ENCODE measurements at places on chromosomes 5 and 9. TPM values are rescaled to one million over a fixed set of nuclear protein-coding genes. Genes with fewer than 3 reads are reported as not detected.

Gene MELK
- total RNA-seq: 1.6 TPM

Gene FOXI1
- total RNA-seq: 0.18 TPM

Gene DRD1
- total RNA-seq: not detected

Gene PCDHB9
- total RNA-seq: 0.15 TPM

Gene TMEM171
- total RNA-seq: 0.42 TPM

Gene ORM2
- total RNA-seq: not detected

Gene GPR150
- total RNA-seq: 0.97 TPM

Gene PCDHA6
- not detected for total RNA-seq

Gene GDA
- not detected for total RNA-seq

Gene ERAP2
- 79.2 TPM for total RNA-seq

Gene PCDHGB6
- 5.9 TPM for total RNA-seq

Gene CCDC192
- total RNA-seq: not detected

Gene TMEM215
- not detected for total RNA-seq

Gene C5orf52
- not detected for total RNA-seq

Gene CBY3
- total RNA-seq: not detected

Gene C5orf58
- total RNA-seq: not detected

Gene MAPK9
- 40.4 TPM for total RNA-seq

Gene NR4A3
- total RNA-seq: 38.6 TPM

Gene LRRC19
- not detected for total RNA-seq

Gene CDO1
- not detected for total RNA-seq

Gene LHX3
- total RNA-seq: not detected

Gene NKD2
- total RNA-seq: not detected

Gene SHLD3
- 12.7 TPM for total RNA-seq

Gene ZNF879
- total RNA-seq: 5.1 TPM

Gene LAMC3
- total RNA-seq: not detected

Gene ADAMTSL1
- not detected for total RNA-seq

Gene ANKRD31
- total RNA-seq: 0.12 TPM

Gene FPGS
- total RNA-seq: 99.1 TPM

Gene TRPM3
- total RNA-seq: not detected

Gene SLC6A19
- not detected for total RNA-seq

Gene SCGB3A2
- total RNA-seq: 1.2 TPM

Gene SLC36A1
- 13.0 TPM for total RNA-seq

Gene C5orf63
- total RNA-seq: 10.4 TPM

Gene OR13C8
- not detected for total RNA-seq

Gene TRIM7
- total RNA-seq: 0.73 TPM

Gene SERINC5
- total RNA-seq: 14.5 TPM

Gene TTLL11
- total RNA-seq: 3.4 TPM

Gene COL23A1
- 0.15 TPM for total RNA-seq

Gene GAPVD1
- total RNA-seq: 66.1 TPM

Gene MSH3
- total RNA-seq: 11.6 TPM

Gene ABCA1
- total RNA-seq: 1.9 TPM

Gene PPP2R2B
- 68.3 TPM for total RNA-seq

Gene IRX4
- not detected for total RNA-seq

Gene CTNND2
- total RNA-seq: not detected

Gene FBN2
- total RNA-seq: 0.31 TPM

Gene SPINK4
- not detected for total RNA-seq

Gene LCN15
- not detected for total RNA-seq

Gene IL7R
- 22.0 TPM for total RNA-seq

Gene FBXL7
- total RNA-seq: not detected

Gene GDF9
- total RNA-seq: 0.78 TPM

Gene LPAR1
- total RNA-seq: 0.50 TPM

Measured in natural killer cell (primary cell).